ENCODE measurements at places on chromosomes 3 and 15.

- DNase-seq: no peak
Measured at GRCh38 chr3:62942227-62942626, 67.0 kb upstream of the CADPS start.

DNA sequence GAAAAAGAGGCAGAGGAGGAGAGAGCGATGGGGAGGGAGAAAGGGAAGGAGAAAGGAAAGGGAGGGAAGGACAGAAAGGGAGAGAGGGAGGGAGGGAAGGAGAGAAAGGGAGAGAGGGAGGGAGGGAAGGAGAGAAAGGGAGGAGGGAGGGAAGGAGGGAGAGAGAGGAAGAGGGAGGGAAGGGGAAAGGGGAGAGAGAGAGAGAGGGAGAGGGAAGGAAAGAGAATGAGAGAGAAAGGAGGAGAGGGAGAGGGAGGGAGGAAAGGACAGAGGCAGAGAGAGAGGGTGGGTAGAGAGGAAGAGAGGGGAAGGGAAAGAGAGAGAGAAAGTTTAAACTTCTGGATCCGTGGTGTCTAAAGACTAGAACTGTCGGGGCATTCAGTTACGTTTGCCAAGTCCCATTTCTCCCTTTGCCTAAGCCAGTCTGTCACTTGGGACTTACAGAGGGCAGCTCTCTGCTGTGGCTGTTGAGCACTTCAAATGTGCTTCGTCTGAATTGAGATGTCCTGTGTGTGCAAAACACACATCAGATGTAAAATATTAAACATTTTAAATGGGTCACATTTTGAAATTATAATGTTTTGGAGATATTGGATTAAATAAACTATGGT, 62.6 kb downstream of the PLXNA1 start:
- DNase-seq: no peak

GRCh38 chr3:94121161-94121560, 58.3 kb downstream of the NSUN3 start:
- no peak for DNase-seq

GRCh38 chr3:64759811-64760210, 72.0 kb upstream of the ADAMTS9 start:
- DNase-seq: no peak

DNA sequence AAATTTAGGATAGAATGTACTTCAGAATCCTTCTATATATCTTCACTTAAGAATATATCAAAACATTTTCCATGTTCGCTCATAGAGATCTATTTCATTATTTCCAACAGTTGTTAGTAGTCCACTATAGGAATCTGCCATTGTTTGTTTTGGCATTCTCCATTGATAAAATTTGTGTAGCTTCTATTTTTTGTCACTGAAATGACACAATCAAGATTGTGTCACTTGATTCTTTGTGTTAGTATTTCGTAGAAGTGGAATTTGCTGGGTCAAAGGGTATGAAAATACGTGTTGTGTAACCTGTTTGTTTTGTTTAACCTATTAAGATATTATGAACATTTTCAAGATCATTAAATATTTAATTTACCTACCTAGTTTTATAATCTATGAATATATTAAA, 15.9 kb upstream of the GPR156 start:
- no peak for DNase-seq

DNA sequence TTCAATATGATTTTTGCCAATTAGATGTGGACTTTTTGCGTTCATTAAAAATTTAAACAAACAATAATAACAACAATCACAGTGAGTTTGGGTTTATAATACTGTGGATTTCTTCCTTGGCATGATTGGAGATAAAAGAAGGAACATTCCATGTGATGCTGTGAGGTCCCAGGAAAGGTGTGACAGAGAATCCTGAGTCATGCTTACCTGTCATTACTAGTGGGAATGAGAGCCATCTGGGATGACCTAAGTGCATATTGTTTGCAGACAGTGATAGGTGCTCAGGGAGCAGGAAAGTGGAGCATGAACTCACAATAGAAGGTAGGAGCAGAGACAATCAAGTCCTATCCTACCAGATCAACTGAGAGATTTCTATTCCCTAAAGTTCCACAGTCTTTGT, 766.5 kb upstream of the CFAP20DC start:
- no peak for DNase-seq

GRCh38 chr15:82536409-82537350, 3.6 kb downstream of the RPS17 start:
- no peak for DNase-seq

- DNase-seq: no peak
Measured at GRCh38 chr3:13007251-13007941, 65.8 kb downstream of the IQSEC1 start.

DNA sequence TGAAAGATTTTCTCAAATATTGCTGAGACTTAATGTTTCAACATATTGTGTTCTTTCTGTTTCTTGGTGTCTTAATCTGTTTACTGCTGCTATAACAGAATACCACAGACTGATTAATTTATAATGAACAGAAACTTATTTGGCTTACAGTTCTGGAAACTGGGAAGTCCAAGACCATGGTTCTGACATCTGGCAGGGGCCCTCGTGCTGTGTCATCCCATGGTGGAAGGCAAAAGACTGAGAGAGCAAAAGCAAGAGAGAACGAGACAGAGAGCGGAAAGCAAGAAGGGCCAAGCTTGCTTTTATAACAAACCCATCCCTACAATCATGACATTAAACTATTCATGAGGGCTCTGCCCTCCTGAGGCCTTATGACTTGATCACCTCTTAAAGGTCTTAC, 88.7 kb downstream of the ARNT2 start:
- DNase-seq: no peak

DNA sequence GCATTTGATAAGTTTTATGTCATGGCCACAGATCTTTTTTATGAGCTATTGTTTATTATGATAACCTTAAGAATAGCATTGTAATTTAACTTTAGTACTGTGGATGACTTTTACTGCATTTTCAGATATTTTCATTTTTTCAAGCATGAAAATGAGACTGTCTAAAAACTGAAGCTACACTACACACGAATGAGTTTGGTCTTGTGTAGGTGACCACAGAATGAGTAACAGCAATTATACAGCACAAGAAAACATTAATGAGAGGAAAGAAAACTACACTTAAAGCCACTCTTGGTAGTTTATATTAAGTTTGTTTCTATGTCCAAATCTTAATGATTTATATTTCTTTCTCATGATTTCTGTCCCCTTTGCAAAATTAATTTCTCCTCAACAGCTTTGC, 809.2 kb downstream of the NAALADL2 start:
- DNase-seq: no peak

DNA sequence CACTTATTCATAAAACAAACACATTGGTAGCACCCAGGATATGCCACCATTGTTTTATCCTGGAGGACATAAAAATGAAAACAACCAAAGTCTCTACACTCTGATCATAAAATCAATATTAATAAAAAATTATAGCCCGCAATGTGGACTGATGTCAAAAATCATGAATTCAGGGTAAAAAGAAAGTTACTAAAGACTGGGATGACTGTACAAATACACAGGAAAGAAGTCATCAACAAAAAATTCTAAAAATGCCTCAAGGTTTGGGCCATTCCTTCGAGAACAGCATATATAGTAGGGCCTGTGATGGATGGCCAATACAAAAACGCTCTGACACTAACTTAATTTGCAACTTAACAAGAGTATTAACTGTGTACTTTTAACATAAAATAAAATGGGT, 76.8 kb downstream of the THBS1 start:
- no peak for DNase-seq

- no peak for DNase-seq
Measured at GRCh38 chr15:60395276-60396011, 2.3 kb downstream of the ANXA2 start.

- no peak for DNase-seq
Measured at GRCh38 chr3:64166584-64167162, 58.6 kb downstream of the PRICKLE2 start.

- no peak for DNase-seq
Measured at GRCh38 chr3:140769951-140770350, 92.1 kb downstream of the TRIM42 start.

DNA sequence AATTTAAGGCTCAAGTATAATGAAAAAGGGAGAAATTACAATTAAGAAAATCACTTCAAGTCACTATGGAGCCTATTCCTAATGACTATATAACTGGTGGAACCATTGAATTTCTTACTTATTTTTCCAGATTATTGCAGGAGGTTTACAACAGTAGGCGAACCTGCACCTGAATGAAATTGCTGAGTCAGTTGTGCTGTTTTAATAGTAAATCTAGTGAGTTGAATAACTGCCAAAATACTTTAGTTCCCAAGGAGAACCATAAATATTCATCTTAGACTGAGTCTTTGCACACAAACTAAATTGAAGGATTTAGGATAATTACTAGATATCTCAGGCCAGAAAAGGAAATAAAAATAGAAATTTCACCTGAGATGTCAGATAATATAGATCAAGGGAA, 1052.8 kb downstream of the NAALADL2 start:
- DNase-seq: no peak

DNA sequence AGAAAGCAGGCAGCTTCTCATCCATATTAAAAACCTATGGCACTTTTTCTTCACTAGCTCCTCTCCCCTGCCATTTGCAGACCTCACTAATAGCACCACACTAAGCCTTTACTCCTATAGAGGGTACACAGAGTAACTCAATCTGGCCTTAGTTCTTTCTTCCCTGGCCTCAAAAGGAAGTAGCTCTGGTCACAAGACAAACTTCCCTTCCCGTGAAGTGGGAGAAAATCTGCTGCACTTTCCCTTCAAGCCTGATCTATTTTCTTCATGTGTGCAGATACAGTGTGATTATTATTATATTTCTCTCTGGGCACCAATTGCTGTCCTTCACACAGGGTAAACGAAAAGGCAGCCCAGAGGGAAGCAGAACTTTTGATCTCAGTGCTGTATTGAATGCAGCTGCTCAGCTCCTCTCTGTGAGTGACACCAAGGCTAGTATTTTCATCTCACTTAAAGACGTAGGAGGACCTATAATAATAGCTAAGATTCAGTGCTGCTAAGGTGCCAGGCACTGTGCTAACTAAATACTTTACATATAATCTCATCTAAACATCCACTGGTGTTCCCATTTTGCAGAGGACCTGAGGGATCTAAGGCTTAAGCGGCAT, 61.9 kb upstream of the RASGRP1 start:
- no peak for DNase-seq

GRCh38 chr3:188205992-188206416, 52.0 kb downstream of the LPP start:
- DNase-seq: no peak

DNA sequence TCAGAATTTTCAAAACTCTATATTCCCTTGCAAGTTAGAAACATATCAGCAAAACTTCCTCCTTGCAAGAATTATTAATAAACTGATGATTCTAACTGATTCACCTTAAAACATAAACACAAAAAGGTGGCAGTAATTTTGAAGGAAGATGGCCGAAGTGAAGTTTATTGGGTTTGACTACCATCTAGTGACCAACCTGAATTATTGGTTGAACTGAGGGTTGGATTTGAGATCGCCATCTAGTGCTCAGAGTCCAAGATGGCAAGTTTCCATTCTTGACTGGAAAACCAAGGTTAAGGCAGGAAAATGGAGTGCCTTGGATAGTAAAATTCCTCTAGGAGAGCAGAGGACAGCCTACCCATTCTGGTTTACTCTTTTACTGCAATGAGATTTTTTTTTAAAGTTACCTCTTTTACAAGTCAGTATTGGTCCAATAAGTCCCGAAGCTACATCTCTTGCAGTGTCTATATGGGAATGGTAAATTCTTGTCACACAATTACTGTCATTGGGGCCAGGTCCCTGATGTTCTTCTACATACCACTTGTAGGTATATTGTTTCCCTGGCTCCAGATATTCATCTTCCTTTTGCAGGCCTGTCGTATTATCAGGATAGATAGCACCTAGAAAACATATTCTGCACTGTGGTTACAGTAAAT, 51.6 kb upstream of the CP start:
- DNase-seq: no peak

DNA sequence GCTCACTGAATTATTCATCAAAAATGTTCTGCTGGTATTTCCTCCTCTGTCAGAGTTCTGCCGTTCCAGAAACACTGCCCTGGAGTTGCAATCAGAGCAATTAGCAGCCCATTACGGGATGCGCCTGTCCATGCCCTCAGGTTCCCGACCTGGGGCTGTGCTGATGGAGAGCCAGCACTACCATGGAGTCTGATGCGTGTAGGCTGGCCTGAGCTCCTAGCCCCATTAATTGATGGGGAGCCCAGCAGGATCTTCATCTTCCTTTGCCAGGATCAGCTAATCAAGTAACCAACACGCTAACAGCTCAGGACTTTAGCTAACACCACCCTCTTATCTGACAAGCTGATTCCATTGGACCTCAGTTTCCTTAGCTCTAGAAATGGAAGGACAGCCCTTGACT, 164.2 kb downstream of the ABHD5 start:
- no peak for DNase-seq
